ENCODE measurements at places on chromosomes 11 and 22. TPM values are rescaled to one million over a fixed set of nuclear protein-coding genes. Genes with fewer than 3 reads are reported as not detected.

The LRRC10B gene
- 0.74 TPM for total RNA-seq

DNA sequence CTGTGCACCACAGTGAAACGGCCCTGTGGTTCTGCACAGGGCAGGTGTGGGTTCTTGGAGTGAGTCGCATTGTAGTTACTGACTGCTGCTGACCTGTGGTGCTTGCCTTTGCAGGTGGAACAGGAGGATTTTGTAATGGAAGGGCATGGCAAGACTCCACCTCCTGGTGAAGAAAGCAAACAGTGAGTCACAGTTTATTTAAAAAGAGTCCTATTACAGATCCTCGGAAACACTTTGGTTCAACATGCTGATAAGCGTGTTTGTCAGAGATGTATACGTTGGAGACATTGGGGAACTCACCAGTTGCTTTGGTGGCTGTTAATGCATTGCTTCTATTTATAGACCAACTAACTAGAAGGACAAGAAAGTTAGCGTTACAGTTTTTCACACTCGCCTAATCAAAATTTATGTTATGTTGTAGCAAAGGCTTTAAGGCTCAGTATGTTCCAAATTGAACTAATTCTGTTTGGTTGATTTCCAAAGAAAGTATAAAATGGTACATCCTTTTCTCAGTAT lies 21.7 kb upstream of the TNRC6B start:
- no peak for DNase-seq

DNA sequence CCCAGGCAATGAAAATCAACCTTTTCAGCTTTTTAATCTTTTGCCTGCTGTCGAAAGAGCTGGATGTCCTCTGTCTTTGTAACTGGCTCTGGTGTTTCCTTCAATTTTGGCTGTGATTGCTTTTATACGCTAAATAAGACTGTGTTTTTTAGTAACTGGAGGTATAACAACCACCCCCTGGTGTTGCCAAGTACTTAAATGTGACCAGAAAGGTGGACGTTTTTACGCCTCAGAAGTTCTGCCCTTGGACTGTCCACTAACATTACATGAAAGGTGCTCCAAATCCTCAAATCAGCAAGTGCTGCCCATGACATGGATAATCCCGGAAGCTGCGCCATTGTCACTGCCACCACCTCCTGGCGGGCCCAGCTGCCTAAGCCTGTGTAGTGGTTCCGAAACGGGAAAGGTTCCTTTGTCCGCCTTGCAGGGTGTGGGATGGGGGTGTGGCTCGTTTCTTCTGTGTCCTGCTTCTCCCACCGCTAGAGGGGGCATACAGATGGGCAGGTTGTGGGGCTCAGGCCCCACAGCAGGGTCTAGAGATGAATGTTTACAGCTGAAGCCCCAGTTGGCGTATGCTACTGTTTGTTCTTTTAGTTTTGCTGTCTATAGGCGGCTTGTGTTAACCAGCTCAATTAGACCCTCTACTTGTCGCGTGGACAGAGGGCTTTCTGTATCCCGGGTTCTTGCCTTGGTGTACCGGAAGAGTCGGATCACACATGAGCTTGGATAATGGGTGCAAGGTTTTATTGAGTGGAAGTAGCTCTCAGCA lies 82.2 kb upstream of the SEPTIN5 start:
- DNase-seq = no peak

DNA sequence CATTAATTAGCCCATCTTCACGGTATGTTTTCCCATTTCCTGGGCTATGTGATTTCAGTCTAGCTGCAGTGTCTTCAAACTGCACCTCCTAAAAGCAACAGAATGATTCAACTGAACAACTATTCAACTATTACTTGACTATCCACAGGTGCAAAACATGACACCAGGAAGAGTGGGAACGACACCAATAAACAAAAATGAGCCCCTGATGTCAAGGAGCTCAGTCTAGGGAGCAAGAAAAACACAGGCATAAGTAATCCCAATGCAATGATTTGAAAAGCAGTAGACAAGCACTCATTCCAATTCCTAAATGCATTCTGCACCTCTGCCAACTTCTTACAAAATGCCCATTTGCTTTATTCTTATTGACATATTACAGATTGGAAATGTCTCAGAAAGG lies 285.6 kb downstream of the ETS1 start:
- DNase-seq = no peak

- no peak for DNase-seq
These were observed 60.5 kb downstream of the APIP start for GRCh38 chr11:34855754-34856095.

- DNase-seq = no peak
These were observed 61.1 kb downstream of the MIAT start for GRCh38 chr22:26718488-26718887.

The UBQLN3 gene
- 0.15 TPM for total RNA-seq

- no peak for DNase-seq
These were observed 2.2 kb downstream of the RNF185 start for GRCh38 chr22:31162015-31162765.

DNA sequence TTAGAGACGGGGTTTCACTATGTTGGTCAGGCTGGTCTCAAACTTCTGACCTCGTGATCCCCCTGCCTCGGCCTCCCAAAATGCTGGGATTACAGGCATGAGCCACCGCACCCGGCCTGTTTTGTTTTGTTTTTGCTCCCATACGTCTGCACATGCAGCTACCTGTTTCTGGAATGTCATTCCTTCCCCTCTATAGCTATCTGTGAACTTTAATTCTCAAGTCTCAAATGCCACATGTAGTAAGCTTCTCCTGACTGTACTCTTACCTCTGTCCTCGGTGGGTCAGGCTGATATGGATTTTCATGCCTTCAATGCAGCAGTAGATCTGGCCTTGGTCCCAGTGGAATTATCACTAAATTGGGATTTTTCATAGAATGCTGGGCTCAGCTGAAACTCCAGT lies 12.4 kb upstream of the SWAP70 start:
- no peak for DNase-seq

DNA sequence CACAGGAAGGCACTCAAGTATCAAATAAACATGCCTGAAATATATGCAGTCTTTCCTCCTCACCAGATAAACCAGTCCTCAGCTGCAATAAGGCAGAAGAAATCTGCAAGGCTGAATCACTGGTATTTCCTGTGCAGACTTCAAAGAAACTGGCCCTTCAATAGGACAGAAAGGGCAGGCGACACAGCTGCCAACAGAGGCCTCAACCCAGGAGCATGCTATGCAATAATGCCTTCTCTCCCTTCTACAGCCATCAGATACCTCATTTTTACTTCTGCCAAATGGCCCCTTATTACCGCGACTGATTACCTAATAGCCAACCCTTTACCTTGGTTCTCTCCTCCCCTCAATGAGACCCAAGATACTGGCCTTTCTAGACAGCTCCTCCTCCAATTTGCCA lies 8.0 kb downstream of the NUMA1 start:
- no peak for DNase-seq

- DNase-seq = peak; percentile 79
These were observed at the start of gene HTR3A for GRCh38 chr11:113974741-113975470. TSS of gene HTR3A (plus strand) at chr11:113975108. CDS start at chr11:113975326, 218 bp downstream.

The MUC5B gene
- total RNA-seq = not detected

- DNase-seq = no peak
These were observed 330.3 kb upstream of the PITPNB start for GRCh38 chr22:28249402-28249801.

The C11orf68 gene
- 29.9 TPM for total RNA-seq

The RAB36 gene
- total RNA-seq = 1.0 TPM

GRCh38 chr22:25054943-25055511 lies 102.5 kb downstream of the KIAA1671 start:
- DNase-seq = peak; percentile 7

The NPAS4 gene
- total RNA-seq = 0.18 TPM

DNA sequence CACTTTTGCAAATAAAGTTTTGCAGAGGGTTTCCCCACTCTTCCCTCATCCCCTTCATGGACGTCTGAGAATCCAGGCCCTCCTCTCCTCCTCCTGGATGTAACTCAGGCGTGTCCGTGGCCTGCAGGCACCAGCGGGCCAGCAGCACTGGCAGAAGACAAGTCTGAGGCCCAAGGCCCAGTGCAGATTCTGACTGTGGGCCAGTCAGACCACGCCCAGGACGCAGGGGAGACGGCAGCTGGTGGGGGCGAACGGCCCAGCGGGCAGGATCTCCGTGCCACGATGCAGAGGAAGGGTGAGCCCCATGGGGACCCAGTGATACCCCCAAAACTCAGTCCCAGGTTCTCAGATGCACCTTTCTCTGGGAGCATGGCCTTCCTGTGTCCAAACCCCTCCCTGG lies 14.4 kb downstream of the TUB start:
- DNase-seq = peak; percentile 17

DNA sequence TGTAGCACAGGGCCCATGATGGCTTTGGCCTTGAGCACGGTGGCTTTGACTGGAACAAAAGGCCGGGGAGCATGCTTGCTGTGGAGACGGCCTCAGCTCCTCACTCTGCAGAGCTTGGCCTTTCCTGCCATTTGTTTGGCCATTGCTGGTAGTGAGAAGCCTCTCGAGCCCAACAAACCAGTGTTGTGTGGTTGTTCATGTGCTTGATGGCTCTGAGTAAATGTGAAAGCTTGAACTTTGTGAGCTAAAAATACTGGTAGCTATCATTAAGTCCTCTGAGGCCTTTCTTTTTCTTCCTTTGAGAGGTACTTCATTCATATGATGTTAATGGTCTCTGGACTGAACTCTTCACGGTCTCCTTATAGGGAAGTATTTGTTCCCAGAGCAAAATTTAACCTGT lies 39.6 kb downstream of the NAT10 start:
- DNase-seq = no peak

DNA sequence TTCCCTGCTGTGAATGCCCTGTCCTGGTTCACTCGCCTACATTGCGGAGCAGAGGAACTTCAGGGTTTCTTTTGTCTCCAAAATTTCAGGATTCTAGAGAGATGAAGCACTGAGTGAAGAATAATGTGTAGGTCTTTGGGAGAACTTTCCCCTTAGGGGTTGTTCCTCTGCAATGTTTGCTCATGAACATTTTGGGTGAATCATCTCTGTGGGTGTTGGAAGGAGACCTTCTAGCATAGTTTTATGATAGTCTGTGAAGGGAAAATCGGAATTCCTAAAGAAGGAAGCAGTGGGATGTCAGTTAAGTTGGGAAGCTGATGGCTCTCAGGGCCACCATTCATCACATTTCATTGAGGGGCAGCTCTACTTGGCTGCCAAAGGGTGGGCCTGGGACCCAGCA lies 64.8 kb downstream of the MIAT start:
- no peak for DNase-seq

The TEX54 gene
- not detected for total RNA-seq

DNA sequence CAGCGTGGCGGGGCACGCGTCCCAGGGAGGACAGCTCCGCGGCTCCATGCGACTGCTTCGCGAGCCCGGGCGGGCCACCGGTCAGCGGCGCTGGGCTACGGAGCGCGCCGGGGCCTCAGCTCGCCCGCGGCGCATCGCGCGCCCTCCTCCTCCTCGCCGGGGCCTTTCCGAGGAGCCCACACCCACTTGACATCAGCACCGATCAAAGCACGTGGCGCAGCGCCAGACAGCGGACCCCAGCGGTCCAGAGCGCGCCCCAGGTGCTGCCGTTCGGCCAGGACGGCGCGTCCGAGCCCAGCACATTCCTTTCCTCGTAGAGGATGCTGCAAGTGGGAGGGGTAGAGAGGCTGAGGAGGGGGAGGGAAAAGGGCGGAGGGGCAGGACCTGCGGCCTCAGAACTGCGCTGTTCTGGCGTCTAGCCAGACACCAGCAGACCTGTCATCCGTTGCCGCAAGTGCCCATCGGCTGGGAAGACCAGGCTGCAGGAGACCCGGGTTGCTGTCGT lies 88.6 kb downstream of the PLEKHA7 start:
- DNase-seq = peak; percentile 51

The MMP8 gene
- not detected for total RNA-seq

The SRPRA gene
- 65.1 TPM for total RNA-seq

DNA sequence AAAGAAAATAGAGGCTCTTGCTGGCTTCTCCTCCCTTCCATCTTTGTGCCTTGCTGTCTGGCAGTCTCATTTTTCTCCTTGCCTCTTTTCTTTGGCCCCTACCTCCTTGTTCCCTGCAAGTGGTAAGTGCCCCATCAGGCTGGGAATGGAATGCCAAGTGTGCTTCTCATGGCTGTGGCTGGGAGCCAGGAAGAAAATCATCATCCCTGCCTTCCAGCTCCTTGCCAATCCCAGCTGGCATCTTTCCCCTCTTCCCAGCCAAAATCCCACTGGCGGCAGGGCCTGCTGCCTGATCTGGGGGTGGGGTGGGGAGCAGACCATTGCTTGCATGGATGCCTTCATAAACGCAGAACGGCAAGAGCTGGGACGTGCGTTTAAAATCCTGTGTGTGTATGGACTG lies 27.0 kb upstream of the SLC25A18 start:
- DNase-seq = no peak

- DNase-seq = no peak
These were observed 723 bp downstream of the CCDC89 start for GRCh38 chr11:85685125-85685819.

The PTPRCAP gene
- 4.7 TPM for total RNA-seq

- DNase-seq = no peak
These were observed 14.5 kb downstream of the SERPINH1 start for GRCh38 chr11:75576499-75576918.

- peak; percentile 18 for DNase-seq
These were observed 1217.9 kb downstream of the LRRC4C start for GRCh38 chr11:40241524-40242051.

The CRYBB2 gene
- total RNA-seq = 0.29 TPM

The SLC43A3 gene
- 39.3 TPM for total RNA-seq

DNA sequence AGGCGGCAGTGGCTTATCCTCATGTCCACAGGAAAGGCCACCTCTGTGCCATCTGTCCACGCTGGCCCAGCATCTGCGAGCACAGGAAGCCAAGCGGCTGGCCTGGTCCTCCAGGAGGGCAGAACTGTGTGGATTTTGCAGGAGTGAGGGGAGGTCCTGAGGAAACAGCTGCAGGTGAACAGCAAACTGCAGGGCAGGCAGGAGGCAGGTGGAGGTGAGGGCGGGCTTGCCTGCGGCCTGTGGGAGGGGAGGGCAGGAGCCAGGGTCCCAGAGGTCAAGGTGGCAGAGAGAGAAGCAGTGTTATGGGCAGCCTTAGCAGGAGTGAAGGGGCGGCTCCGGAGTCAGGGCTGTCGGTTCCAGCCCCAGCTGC lies 369.7 kb downstream of the SHANK2 start:
- no peak for DNase-seq

DNA sequence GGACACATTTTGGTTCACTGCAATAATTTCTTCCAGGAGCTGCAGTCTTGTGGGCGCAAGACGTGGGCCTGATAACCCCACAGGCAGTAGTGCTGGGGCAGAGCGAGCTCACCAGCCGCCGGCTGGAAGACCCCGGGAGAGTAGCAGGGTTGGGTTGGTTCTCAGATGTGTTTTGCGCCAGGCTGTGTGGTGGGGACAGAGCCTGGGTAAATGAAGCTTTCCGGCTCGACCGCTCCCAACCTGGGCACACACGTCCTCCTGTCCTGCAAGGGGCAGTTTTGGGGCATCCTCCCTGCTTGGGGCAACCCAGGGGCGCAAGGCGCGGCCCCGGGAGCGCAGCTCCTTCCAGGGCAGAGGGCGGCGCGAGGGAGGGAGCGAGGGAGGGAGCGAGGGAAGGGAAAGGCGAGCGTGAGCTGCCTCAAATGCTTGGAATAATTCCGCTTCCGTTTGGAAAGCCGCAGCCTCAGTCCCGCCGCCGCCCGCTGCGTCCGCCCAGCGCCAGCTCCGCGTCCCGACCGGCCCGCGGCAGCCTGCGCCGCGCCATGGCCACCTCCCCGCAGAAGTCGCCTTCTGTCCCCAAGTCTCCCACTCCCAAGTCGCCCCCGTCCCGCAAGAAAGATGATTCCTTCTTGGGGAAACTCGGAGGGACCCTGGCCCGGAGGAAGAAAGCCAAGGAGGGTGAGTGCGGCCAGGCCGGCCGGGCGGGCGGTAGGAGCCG lies at the start of gene PARVA:
PARVA (plus strand) TSS at position 466 of the 718 bp plus-strand sequence; CDS start at position 543, 77 bp downstream.
- peak; percentile 77 for DNase-seq

- DNase-seq = no peak
These were observed 31.2 kb upstream of the RASL10A start for GRCh38 chr22:29346659-29347058.

Data from left cardiac atrium (tissue), 4 donors.